ENCODE measurements at places on chromosomes 4 and X. TPM values are rescaled to one million over a fixed set of nuclear protein-coding genes. Genes with fewer than 3 reads are reported as not detected.

The TCEAL7 gene
- not detected for total RNA-seq

The AMOT gene
- total RNA-seq: 1.5 TPM

- no peak for DNase-seq
- no peaks in the 10 kb centered on the region for H3K4me1 ChIP-seq
- no peak overlapping the region for H3K27ac ChIP-seq
- H3K27me3 ChIP-seq: no peaks in the 10 kb centered on the region
Observed at GRCh38 chrX:155666741-155667140, 54.0 kb upstream of the TMLHE start.

DNA sequence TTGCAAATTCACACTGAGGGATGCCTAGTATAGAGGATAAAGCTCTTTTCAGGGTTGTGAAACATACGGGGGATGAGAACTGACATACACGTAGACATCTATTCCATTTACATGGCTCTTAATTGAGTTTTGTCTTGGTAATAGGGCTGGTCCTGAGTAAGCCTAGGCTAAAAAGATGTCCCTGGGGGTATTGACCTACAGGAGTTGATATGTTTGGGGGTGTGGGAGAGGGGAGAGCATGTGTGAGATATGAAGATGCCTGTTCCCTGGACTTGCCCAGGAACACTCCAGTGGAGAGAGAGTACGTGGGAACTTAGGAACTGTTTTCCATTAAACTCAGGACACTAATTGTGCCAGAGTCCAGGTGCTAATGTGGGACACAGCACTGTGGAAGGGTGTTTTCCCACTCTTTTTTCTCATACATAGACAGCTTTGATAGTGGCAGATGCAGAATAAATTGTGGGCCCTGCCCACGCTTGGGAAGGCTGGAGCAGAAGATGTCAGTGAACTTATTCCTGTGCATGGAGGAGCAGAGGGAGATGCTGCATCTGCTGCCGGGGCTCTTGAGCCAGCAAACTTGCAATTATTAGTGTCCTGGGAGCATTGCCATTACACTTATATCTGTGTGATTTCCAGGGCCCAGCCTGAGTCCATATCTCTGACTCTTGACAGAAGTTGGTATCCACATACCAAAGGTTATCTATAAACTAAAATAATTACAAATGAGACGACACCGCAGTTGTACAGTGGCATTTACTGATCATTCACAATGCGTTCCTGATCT is 20.7 kb downstream of the SYNPO2 start:
- H3K27me3 ChIP-seq: no peaks in the 10 kb centered on the region
- H3K27ac ChIP-seq: no peak overlapping the region
- no peaks in the 10 kb centered on the region for H3K4me1 ChIP-seq
- H3K4me3 ChIP-seq: no peak overlapping the region
- no peaks in the 10 kb centered on the region for H3K36me3 ChIP-seq
- DNase-seq: no peak

DNA sequence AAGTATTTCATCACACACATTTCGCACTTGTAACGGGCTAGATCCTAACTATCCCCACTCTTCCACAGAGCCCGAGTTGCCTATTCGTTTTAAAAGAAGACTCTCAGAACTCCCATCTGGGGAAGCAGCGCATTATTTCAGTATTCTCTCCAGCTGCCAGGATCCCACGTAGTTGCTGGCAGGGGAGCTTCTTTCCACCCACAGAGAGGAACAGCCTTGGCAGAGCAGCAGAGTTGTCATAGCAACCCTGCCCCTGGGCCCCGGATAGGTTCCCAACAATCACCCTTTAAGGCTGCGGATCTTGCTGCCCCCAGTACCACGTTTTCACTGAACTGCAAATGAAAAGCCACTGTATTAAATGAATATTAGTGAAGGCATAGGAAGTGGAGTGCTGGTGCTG is 106.7 kb downstream of the GPM6A start:
- no peak for DNase-seq
- H3K4me3 ChIP-seq: no peak overlapping the region
- H3K27ac ChIP-seq: no peak overlapping the region
- H3K36me3 ChIP-seq: no peaks in the 10 kb centered on the region
- H3K27me3 ChIP-seq: no peaks in the 10 kb centered on the region
- no peaks in the 10 kb centered on the region for H3K4me1 ChIP-seq

- H3K4me3 ChIP-seq: no peak overlapping the region
- no peak for DNase-seq
- H3K27ac ChIP-seq: no peak overlapping the region
- H3K36me3 ChIP-seq: no peaks in the 10 kb centered on the region
- H3K27me3 ChIP-seq: no peaks in the 10 kb centered on the region
Observed at GRCh38 chr4:23973308-23973855, 83.5 kb upstream of the PPARGC1A start.
